ENCODE measurements at places on chromosomes 6 and 20.

DNA sequence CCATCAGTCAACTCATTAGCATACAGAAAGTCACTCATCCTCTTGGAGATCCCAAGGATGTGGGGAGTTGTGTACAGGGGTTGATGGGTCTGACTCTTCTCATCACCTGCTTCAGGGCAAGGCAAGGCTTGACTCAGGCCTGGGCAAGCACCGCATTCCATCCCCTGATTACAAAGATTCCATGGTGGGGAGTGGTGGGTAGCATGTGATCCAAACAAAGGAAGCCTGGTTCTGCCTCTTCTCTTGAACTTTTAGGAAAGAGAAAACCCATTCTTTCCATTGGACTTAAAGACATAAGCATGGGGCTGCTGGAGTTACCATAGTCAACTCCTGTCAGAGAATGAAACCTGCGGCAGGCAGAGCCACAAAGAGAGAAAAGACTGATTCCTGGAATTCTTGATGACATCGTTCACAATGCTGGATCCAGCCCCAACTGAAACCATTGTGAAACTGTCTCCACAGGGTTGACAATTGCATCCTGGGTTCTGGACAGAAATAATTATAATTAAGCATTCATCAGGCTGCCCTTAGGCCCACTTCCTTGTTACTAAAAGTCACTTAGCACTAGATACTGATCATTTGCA lies 235.8 kb upstream of the KCNG1 start:
- no peak for DNase-seq

DNA sequence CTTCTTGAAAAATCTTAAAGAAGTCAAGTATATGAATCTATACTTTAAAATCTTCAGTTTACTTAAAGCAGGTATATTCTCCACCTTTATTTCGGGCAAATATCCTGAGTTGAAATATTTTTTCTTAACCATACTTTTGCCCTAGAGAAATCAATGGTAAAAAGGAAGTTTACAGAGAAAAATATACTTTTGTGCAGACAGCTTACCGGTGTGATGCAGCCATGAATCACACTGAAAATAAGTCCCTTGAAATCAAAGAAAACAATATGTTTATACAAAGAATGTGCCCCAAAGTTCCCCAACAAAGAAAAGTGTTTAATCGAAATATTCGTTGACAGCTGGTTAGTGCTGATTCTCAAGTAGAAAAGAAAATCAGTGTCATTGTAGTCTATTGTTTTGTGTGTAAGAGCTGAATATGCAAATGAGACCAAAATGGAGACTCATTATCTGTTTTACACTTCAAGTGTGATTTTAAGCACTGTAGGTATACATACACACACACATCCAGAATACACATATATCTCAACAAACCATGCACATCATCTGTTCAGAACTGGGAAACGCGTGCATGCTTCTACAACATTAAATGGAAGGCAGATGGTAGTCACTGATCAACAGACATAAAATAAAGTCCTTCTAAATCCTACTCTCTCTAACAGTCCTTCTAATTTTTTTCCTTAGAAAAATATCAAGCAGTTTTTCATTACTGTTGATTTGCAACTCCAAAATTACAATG lies 73.3 kb downstream of the BTBD9 start:
- no peak for DNase-seq

GRCh38 chr6:45654673-45655072 lies 276.9 kb upstream of the SUPT3H start:
- no peak for DNase-seq

DNA sequence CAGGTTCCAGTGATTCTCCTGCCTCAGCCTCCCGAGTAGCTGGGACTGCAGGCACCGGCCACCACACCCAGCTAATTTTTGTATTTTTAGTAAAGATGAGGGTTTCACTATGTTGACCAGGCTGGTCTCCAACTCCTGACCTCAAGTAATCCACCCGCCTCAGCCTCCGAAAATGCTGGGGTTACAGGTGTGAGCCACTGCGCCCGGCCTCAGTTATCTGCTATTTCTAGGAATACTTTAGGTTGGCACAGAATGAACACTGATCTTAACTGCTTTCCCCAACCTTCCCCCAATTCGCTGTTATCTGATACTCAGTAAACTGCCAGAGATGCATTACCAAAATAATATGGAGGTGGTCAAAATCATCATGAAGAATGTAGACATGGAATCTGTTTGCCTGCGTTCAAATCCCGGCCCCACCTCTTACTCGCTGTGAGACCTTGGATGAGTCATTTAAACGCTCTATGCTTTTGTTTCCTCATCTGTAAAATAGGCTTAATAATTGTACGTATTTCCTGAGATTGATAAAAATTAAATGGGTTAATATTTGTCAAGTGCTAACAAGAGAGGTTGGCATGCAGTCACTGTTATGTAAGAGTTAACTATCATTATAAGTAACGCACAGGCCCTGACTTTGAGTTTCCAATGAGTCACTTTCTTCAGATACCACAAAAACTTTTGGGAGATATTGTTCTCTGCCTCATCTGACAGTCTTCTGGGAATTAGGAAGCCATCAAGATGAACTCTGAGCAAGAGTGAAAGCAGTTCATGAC lies 44.5 kb upstream of the NCOA3 start:
- no peak for DNase-seq

GRCh38 chr6:148085631-148086331 lies 256.9 kb upstream of the SASH1 start:
- DNase-seq: no peak

DNA sequence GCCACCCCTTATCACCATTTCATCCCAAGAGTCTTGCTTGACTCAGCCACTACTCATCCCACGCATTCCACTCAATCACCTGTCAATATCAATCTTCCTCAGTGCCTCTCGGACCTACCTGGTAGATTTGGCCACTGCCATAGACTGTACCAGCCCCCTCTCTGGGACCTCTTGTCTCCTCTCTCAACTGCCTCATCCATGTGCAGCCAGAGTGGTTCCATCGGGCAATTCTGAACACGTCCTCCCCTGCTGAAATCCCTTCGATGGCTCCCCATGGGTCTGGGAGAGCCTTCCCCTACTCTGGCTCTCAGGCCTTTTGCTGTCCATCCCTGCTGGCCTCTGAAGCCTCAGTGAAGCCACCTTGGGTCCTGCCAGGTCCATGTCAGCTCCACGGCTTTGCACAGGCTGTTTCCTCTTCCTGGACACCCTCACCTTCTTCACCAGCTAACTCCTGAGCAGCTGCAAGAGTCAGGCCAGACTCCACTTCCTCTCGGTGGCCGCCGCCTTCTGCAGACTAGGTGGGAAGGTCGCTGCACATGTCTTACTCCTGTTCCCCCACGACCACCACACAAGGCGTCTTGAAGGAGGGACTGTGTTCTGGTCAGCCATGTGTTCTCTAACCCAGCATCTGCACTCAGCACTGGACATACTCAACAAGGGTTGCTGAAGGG lies 120.4 kb downstream of the TOX2 start:
- no peak for DNase-seq

Measured in Panc1 (cell line).